ENCODE measurements at places on chromosomes 13 and 19.
A peak's percentile ranks its signal among the peaks of the same experiment; 100 is the strongest.

GRCh38 chr13:77417897-77418296 is 91.0 kb upstream of the MYCBP2 start:
- DNase-seq = no peak

GRCh38 chr19:15436826-15437110 is 13.0 kb downstream of the WIZ start:
- no peak for DNase-seq

- DNase-seq = no peak
Measured at GRCh38 chr13:36513266-36513665, 81.0 kb downstream of the CCNA1 start.

DNA sequence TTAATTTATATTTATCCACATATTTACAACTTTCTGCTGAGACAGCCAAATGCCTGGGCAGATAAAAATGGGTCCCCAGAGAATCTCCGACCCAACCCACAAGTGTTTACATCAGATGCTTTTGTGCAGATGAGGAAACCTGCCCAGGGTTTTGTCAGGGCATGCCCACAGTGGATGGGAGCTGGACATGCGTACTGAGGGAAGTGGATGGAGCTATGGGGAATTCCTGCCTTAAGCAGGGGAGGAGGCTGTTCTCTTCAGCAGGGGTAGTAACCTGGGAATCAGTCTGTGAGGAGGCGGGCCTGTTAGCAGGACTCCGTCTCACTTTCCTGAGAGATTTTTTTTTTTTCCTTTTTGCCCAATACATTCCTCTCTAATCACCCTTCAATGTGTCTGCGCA is 122.9 kb downstream of the RFC3 start:
- DNase-seq = no peak

DNA sequence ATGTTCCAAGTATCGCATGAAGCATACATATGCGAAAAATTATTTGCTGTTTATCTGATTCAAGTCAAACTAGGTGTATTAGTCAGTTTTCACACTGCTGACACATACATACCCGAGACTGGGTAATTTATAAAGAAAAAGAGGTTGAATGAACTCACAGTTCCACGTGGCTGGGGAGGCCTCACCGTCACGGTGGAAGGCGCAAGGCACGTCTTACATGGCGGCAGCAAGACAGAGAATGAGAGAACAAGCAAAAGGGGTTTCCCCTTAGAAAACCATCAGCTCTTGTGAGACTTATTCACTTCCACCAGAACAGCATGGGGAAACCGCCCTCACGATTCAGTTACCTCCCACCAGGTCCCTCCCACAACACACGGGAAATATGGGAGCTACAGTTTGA is 13.0 kb upstream of the PROZ start:
- no peak for DNase-seq

DNA sequence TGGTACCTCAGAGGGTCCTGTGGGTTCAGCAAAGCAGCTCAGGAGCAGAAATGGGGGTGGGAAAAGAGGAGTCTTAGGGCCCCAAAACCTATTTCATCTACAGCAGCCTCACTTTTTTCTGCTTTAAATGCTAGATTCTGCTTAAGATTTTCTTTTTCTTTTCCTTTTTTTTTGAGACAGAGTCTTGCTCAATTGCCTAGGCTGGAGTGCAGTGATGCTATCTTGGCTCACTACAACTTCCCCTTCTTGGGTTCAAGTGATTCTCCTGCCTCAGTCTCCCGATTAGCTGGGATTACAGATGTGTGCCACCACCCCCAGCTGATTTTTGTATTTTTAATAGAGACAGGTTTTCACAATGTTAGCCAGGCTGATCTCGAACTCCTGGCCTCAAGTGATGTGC is 30.7 kb upstream of the WDFY2 start:
- no peak for DNase-seq

GRCh38 chr13:59276436-59276835 is 887.3 kb downstream of the DIAPH3 start:
- no peak for DNase-seq

GRCh38 chr13:59413126-59413525 is 750.6 kb downstream of the DIAPH3 start:
- no peak for DNase-seq

GRCh38 chr19:7676376-7676775 is 514 bp upstream of the MCEMP1 start:
- DNase-seq = no peak

DNA sequence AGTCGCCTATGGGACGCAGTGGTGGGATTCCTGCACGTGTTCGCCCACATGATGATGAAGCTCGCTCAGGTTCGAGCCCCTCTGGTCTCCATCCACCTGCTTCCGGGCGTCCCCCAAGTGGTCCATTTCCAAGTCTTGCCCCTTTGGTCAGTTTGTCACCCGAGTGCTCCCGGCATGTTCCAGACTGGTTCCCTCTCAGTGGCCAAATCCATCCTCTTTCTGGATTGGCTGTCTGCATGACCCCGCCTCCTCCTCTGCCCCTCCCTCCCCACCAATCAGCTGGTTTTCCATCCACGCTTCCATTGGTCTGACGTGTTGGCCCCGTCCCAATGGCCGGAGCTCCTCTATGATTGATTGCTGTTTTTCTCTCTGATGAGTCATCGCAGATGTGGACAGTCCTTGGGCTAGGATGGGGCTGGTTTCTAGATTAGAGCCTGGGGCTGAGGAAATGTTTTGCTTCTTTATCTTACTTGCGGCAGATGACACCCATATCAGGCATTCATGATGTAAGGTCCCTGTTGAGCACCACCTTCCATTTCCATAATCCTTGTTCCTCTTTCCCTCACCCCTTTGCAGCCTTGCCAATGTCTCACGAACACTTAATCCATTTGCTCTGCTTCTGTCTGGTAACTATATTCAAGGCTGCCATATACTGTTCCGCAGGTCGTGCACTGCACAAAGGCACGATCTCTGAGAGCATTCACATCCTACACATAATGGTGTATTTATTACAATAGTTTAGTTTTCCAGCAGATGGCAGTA is 73.8 kb downstream of the MAP4K1 start:
- DNase-seq = peak; percentile 64

GRCh38 chr19:12603714-12604113 is 6.9 kb downstream of the ZNF490 start:
- peak; percentile 80 for DNase-seq

GRCh38 chr13:80502359-80502758 is 161.4 kb upstream of the SPRY2 start:
- no peak for DNase-seq

GRCh38 chr13:78032132-78032531 is 113.5 kb upstream of the EDNRB start:
- no peak for DNase-seq

DNA sequence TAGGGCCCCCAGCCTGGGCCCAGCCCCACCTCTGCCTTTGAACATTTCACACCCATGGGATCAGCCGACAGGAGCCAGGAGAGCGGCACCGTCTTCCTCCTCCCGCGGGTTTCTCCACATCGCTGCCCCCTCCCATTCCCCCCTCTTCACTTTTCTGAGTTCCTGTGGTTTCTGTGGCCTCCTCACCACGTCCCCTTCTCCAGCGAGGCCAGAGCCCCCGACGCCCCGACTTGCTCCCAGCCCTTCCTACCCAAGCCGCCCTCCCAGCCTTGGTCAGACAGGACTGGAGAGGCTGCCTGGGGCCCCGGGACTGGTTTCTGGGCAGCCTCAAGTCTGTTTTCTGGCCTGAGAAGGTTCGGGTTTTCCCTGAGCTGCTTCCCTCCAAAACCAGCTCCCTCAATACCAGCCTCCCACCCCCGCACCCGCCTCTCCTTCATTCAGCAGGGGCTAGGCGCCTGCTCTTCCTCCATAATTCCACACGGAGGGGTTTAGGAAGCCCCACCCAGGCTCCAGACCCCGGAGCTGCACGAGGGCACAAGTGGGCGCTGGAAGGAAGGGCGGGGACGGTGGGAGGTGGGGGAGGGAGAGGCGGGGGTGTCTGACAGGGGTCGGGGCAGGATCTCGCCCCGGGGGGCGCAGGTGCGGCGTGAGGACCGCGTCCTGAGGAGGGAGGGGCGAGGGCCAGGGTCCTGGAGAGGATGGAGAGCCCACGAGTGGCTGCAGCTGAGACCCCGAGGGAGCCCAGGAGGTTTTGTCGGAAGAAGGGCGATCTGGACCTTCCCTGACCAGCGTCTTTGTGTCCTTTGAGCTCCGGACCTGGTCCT is 4.0 kb upstream of the SIGLEC10 start:
- DNase-seq = no peak

DNA sequence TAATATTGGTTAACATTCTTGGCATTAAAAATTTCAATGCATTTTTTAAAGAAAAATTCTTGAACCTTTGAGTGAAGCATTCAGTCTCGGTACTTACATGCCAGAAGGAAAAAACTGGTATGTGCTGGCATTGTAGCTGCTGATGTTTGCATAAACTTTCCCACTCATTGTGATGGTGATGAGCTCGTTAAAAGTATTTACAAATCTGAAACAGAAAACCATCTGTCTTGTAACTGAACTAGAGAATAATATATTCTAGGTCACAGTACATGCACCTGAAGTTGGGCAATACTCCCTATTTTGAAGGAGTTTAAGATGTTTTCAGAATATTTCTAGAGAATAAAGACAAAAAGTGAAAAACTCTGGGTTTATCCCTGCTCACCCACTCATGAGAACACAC is 64.1 kb downstream of the SLC15A1 start:
- no peak for DNase-seq

DNA sequence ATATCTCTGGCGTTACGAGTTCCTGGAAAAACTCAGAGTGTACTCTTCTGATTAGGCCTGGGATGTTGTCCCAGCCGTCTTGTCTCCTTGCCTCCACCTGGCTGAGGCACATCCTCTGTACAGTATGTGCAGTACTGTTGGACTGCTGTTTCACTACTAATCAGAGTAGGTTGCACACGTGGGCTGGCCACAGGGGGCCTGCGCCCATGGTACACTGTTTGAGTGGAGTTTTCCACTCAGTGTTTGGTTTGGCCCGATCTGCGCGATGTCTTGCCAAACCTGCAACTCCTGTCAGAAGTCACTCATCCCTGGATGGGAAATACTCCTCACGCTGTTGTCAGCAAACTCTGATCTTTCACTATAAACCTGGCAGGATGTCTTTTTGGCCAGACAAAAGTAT is 189.6 kb upstream of the CSNK1A1L start:
- no peak for DNase-seq

- no peak for DNase-seq
Measured at GRCh38 chr19:44696939-44697669, 1.8 kb upstream of the CEACAM16 start.

- no peak for DNase-seq
Measured at GRCh38 chr19:30710721-30711120, 338.5 kb downstream of the ZNF536 start.

DNA sequence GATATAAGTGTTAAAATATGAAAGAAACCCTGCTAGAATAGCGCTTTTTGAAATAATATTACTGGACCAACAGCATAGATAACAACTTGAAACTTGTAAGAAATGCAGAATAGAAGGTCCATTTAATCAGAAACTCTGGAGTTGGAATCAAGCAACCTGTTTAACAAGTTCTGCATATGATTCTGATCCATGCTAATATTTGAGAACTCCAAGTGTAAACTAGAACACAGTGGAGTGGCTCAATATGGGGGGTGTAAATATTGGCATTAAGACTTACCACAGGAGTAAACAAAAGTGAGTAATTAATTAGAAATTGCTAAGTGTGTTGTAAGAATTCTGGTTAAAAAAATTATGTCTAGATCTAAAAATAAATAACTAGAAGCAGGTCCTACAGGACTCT is 151.2 kb downstream of the SLITRK1 start:
- DNase-seq = no peak

DNA sequence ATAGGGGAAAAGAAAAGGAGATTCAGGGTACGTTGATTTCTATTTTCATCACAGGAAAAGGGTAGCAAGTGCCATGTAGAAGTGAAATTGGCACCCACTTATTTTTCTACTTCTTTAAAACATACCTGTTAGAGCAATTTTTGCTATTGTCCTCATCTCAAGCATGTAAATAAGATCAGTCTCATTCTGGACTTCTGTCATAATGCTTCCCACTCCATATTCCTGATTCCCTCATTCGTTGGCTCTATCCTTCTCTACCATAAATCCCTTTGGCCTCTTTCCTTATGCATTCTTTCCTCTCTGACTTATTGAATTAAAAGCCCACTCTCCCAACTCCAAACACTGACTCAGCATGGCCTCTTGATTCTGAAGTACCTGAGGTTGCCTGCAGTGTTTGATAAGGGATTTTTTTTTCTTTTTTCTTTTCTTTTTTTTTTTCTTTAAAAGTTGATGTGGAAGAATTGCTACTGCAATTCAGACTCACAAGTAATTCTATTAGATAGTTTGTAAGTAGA is 465.7 kb downstream of the SLITRK6 start:
- no peak for DNase-seq

DNA sequence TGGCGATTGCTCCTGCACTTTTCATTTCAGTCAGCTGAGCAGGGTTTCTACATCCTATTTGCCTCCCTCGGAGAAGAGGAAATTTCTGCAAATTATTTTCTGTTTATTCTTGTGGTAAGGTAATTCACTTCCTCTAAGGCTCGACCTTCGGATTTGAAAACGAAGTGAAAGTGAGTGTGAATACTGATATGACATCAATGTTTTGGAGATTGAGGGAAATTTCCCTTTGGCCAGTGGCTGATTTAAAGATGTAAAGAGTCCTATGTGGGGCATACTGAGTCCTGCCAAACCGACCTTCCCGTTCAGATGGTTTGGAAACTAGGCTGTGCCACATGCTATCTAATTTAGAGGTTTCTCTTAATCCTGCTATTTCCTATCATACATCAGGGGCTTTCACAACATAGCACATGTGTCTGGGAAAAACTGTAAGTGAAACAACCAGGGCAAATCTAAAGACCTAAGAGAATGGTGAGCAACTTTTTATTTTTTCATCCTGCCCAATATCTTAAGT is 112.3 kb downstream of the POSTN start:
- DNase-seq = no peak

DNA sequence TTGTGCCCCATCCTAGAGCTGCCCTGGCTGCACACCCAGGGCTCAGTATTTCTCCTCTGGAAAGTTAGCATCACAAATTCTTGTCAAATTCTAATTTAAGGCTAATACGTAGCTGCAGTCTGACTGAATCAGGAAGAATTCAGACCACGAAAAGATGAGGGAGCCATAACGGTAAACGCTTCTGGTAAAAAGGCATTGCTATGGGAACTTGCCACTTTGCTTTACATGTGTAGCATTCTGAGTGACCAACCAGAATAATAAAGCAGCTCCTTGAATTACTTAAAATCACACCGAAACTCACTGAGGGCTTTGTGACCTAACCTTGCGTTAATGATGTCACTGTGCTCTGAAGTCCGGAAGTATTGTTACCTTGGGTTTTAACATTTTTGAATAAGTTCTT is 286.6 kb upstream of the TMTC4 start:
- DNase-seq = no peak

DNA sequence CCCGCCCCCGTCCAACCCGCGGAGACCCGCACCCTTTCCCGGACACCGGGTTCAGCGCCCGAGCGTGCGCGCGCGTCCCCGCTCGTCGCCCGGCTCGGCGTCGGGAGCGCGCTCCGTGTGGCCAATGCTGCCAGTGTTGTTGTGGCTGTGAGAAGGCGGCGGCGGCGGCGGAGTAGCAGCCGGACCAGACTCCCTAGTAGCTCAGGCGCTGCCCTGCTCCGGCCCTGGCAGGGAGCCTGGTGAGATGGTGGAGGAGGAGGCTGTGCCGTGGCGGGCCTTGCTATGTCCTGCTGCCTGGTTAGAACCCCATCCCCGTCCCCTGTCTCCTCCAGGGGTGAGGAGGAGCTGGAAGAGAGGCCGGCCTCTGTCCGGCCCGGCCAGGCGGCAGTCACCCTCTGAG is 553.2 kb downstream of the TUBA3C start:
- no peak for DNase-seq

- DNase-seq = no peak
Measured at GRCh38 chr13:40794414-40795368, 5.3 kb downstream of the SLC25A15 start.
